Renal cortex interstitium (tissue), 15 donors: ENCODE measurements at places on chromosomes 3 and 15. TPM values are rescaled to one million over a fixed set of nuclear protein-coding genes. Genes with fewer than 3 reads are reported as not detected.

GATA2 gene
- polyA plus RNA-seq = 56.7 TPM

HACL1 gene
- polyA plus RNA-seq = 24.9 TPM

DNA sequence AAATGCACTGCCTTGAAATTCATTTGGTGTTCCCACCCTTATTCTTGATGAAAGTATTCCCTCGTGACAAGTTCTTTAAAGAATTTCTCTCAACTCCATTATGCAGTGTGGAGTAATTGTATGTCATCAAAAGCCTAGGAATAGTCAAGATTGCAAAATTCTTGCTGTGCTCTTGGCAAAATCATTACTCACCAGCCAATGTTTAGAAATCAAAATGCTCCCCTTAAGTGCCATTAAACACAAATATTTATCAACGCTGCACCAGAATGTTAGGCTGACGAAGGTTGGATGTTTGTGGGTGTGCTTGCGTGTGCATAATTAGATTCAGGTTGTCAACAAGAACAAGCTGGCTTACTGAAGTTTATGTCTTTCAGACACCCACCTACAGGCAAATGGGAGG is 40.5 kb downstream of the SST start:
- DNase-seq = no peak

EAF2 gene
- 8.2 TPM for polyA plus RNA-seq

GRCh38 chr3:173761161-173761560 is 363.6 kb downstream of the NLGN1 start:
- no peak for DNase-seq

TEX55 gene
- not detected for polyA plus RNA-seq

GRCh38 chr3:187491371-187491770 is 123.2 kb downstream of the RTP4 start:
- no peak for DNase-seq

DNA sequence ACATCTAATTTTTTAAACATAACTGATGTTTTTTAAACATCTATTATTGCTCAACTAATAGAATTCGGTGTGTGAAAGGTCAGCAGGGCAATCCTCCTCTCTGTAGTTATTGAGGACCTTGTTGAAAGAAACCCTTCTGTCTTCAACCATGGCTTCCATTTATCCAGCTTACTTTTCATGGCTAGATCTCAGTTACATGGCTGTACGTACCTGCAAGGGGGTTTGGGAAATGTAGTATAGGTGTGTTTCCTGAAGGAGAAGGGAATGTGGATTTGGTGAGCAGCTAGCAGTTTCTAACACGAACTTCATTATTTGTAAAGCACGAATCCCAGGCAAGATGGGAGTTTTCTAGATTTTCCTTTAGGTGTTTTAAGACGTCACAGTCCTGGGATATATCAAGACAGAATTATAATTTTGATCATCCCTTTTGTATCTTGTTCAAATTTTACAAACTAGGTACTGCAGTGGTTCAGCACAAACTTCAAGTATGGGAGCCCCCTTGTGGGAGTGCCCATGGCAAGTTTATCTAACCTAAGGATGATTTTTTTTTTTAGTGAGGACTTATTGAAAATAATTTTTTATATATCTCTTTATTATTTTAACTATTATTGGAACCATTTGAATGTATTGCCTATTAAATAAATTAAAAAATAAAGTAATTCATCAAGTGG is 41.6 kb downstream of the FBXL2 start:
- DNase-seq = no peak

DNA sequence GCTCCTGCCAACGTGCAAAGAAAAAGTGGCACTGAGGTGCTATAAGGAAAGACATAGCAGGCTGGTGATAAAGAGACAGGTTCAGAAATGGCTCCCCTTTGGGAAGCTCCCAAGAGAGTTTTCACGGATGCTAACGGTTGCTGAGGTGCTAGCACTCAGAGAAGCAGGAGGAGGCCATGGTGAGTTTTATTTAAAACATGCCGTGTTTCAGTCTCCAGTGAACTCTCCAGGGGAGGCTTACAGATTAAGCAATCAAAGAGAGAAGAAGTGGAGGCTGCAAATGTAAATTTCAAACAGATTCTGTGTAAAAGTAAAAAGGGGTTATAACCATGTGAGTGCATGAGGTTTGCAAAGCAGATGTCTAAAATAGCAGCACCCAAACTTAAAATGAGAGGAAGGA is 346.2 kb downstream of the NTRK3 start:
- no peak for DNase-seq

RHCG gene
- polyA plus RNA-seq = 2.0 TPM

GRCh38 chr3:117019082-117019713 is 309.6 kb downstream of the TUSC7 start:
- DNase-seq = peak; percentile 64

DNA sequence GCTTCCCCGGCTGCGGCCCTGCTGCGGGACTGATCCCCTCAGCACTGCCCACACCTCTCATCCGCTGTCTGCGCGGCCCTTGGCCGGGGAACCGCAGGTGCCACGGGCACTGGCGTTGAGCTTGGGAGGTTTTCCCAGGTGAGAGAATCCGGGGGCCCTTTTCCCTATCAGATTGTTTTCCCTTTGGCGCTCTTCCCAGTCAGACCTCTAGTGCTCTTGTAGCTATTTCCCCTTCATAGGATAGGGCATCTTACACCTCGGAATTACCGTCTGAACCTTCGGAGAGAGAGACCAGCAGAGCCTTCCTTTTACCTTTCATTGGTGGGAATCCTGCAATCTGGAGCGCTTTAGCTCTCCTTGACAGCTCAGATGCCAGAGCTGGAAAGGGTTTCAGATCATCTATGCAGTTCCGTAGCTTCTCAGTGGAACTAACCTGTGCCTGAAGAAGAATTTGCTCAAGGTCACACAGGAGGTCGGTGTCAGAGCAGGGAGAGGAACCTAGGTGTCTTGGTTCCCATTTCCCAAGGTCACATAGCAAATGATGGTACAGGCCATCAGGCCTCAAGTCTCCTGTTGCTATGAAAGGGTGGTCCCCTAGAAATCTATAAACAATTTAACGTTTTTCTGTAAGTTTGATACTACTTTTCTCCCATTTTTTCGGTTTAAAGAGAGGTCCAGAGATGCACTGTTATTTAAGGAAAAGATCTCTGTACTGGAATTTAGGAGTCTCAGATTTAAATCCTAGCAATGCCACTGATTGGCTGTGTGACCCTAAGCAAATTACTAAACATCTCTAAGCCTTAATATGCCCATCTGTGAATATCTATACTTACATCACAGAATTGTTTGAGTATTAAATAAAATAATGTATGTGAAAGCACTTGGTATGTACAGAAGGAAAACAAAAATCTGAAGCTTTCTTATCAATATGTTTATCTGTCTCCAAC is 916 bp downstream of the IDH3A start:
- DNase-seq = no peak

DNA sequence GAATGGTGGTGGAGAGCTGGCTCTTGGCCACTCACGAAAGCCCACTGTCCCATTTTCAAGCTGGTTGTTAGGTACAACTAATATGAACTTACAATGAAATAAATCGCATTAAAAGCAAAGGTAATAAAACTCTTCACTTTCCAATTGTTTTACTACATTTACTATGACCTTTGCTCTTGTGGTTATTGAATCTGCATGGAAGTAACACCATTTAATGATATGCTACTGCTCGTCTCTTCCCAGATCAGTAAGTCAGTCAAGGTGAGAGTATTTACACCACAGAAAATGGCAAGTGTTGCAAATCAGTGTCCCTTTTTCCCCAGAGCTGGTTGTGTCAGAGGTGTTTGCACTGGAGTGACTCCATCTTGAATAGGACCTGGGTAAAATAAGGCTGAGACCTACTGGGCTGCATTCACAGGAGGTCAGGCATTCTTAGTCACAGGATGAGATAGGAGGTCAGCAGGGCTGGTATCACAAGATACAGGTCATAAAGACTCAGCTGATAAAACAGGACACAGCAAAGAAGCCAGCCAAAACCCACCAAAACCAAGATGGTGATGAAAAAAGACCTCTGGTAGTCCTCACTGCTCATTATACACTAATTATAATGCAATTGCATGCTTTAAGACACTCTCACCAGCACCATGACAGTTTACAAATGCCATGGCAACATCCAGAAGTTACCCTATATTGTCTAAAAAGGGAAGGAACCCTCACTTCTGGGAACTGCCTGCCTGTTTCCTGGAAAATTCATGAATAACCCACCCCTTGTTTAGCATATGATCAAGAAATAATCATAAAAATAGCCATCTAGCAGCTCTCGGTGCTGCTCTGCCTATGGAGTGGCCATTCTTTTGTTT is 57.6 kb downstream of the FRMD4B start:
- no peak for DNase-seq

GRCh38 chr3:78235841-78236240 is 1195.9 kb downstream of the ROBO2 start:
- no peak for DNase-seq

DNA sequence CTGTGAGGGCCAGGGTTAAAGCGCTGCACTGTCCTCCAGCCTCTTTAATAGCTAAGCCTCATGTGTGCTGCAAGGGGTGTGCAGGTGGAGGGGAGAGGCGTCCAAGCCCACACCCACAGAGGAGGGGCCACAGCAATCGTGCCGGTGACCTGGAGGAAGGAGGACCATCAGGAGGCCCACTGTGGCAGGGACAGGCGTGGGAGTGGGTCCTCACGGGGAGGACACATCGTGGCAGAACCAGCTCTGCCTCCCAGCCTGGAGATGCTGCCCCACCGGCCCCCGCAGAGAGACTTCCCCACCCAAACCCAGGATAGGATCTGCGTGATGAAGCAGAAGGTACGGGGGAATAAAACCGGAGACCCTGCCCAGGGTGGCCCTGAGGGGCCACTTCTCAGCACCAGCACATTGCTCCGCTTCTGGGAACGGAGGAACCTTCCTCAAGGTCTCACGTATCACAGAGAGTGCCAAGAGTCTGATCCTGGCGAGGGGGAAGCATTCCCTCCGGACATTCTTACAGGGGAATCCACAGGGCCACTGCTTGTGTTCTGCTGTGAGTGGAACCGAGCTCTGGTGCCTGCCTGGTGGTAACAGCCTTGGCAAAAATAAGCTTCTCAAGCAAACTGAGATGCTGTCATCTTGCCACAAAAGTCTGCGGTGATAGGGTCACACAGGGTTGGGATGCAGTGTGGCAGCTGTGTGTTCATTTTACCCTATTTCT is 199.8 kb downstream of the XXYLT1 start:
- no peak for DNase-seq

DNA sequence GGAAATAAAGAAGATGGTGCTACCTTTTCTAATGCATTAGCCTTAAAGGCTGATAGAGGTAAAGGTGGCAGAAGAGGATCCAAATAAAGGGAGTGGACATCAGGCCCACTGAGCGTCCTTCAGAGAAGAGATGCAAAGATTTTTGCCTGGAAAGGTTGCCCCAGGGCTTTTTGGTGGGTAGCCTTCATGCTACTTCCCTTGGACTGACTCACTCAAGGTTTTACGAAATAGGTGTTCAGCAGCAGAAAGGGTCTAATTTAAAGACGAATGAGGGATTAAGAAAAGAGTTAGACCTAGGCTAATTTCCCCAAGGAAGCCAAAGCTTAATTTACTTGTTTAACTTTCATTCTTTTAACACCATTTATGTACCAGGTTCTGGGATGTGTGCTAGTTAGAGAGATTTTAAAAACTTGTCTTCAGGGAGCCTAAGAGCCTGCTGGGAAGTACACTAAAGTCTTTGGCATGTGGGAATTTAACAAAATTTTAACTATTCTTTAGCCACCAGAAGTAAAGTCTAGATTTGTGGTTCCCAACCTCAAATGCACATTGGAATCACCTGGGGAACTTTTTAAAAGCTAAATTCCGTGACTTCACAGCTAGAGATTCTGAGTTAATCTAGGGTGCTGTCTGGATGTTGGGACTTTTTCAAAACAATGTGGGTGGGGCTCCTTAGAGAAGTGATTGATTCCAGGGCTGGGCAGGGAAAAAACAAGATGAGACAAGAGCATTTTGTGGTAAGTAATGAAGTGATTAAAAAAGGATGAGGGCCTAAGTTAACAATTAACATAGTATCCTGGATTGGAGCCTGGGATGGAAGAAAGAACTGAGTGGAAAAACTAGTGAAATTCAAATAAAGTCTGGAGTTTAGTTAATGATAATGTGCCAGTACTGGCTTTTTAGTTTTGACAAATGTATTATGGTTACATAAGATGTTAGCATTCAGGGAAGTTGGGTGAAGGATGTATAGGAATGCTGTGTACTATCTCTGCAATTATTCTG is 3.4 kb downstream of the IL20RB start:
- no peak for DNase-seq

CMSS1 gene
- polyA plus RNA-seq = 44.5 TPM

DNA sequence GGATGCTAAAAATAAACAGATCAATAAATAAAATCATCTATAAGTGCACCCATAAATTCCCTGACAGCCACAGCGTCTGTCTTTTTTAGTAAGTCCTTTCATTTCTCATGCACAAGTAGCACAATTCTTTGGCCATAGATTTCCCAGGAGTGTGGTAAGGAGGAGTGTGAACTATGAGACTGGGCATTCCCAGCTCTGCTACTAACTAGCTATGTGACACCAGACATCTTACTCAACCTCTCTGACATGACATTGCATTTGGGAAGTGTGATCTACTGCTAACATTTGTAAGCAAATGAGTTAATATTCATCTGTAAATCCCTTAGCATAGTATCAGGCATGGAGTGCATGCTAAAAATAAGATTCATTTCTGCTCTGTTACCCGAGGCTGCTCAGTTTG is 301.7 kb downstream of the NTRK3 start:
- DNase-seq = no peak

SHC4 gene
- 2.8 TPM for polyA plus RNA-seq

VGLL3 gene
- 7.0 TPM for polyA plus RNA-seq
